ENCODE measurements at places on chromosomes 1 and 21.

DNA sequence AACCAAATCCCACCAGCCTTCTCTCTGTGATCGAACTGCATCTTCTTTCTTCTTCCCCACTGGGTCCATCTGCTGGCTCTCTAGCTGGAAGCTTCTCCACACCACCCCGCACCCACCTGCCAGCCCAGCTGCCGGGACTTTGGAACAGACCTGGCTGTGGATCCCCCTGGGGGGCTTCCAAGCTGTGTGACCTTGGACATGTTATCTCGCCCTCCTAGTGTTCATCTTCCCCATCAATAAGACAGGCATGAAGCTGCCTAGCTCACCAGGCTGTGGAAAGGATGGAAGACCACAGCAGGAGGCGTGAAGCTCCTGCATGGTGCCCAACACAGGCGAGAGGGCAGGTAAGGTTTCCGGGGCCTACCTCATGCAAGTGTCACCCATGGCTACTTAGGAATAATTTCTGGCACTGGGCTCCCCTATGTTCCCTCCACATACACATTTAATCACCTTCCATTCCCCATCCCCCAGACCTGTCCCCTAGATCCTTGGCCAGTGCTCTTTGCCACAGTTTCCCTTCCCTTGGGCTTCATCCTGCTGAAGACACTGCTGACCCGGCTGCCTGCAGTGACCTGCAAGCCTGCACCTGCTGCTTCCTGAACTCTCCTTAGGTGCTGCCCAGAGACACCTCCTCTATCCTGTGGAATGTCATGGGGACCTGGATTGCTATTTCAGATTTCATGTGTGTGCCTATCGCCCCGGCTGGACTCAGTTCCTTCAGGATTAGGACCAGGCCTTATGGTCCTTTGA, 13.2 kb upstream of the C2CD2 start:
- DNase-seq, result no peak

DNA sequence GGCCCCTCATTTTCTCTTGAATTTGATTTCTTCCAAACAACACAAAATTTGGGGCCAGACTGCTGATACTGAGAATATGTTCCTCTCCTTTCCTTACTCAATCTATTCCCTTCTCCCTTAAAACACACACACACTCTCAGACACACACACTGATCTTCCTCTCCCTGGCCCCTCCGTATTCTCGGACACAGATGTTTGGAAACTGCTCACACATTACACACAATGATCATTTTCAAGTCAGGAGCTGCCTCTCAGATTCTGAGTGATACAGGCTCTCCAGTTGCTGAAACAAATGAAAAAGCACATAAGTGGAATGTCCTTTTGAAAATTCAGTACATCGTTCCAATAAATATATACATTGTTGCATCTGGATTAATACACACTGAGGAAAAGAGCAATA, 161.3 kb downstream of the CLEC20A start:
- DNase-seq, result no peak

GRCh38 chr21:33762803-33763581, 120.7 kb downstream of the ITSN1 start:
- no peak for DNase-seq

DNA sequence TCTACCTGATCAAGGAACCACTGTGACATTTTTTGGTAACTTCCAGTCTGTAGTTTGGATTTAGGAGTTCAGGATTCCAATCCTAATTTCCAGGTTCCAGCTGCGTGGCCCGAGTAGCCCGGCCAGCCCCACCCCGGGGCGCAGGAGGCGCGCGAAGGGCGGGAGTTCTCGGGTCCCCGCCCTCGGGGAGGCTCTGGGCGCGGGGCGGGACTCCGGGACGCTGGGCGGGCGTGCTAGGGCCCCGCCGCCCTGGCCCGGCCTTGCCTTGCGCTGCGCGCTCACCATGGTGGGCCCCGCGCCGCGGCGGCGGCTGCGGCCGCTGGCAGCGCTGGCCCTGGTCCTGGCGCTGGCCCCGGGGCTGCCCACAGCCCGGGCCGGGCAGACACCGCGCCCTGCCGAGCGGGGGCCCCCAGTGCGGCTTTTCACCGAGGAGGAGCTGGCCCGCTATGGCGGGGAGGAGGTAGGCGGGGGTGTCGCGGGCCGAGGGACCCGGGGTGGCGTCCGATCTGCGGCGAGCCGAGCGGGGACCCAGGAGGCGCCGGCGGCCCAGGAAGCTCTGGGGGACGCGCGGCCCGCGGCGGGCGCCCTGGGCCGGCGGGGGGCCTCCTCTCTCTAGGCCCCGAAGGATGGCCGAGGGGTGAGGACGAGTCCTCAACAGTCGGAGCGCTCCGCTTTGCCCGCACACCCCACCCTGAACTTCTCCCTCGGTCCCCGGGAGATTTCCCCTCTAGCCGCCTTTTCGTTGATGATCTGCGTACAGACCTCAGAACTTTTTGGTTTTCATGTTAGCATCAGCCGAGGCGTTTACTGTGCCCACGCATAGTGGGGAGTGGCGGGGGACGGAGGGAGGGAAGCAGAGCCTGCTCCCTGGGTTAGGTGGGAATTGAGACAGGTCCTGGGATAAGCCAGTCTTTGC, at the start of gene NENF:
Gene NENF, plus strand, starts transcription at position 260 of the 916 bp plus-strand sequence. Its CDS starts 24 bp downstream, at position 284.
- DNase-seq, result peak; percentile 86

DNA sequence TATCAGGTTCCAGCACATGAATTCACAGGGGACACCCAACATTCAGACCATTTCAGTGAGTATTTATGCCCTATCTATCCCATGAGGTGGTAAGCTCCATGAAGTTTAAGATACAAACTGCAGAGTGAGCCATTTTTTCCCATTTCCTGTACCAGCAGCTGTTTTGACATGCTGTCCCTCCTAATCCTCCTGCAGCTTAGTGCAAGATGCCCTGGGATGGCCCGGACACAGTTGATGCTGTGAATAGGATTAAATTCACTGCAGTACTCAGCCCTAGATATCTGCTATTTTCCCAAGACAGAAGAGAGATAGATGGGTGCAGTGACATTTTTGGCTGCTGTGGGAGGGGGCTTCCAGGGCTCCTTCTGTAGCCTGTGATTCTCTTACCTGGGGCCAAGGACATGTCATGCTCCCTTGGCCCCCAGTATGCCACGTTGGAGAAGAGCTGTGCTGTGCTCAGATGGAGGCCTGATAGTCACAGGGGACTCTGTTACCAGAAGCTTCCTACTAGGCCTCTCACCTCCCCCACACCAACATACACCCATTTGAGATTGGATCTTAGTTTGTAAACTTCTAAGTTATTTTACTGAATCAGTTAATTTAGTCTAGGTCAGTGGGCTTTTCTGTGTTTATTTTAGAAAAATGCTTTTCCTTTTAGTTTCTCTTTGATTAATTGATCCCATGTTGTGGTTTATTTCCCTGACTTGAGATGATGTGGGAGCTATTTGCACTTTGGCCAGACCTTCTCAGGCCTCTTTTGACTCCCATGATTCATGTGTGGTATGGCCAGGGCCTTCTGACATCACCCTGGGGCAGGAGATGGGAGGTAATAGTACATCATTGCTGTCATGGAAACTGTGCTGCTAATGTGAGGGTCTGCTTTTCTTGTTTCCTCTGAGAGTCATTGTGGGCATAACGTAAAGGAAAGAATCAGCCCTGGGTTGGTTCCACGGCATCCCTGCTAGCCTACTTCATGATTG, 92.6 kb downstream of the ST3GAL3 start:
- no peak for DNase-seq

- no peak for DNase-seq
These were observed 74.2 kb upstream of the NGF start for GRCh38 chr1:115412286-115412685.
